ENCODE measurements at places on chromosomes 2 and 18. TPM values are rescaled to one million over a fixed set of nuclear protein-coding genes. Genes with fewer than 3 reads are reported as not detected.
A peak's percentile ranks its signal among the peaks of the same experiment; 100 is the strongest.

- DNase-seq, result no peak
- H3K27ac ChIP-seq, result peak overlapping the region; percentile 73
- peak overlapping the region; percentile 73 for H3K4me3 ChIP-seq
- peaks cover 74% of the 10 kb centered on the region for H3K4me1 ChIP-seq
- no peaks in the 10 kb centered on the region for H3K36me3 ChIP-seq
Measured at GRCh38 chr2:74033375-74033774, 48.7 kb downstream of the TET3 start.

DNA sequence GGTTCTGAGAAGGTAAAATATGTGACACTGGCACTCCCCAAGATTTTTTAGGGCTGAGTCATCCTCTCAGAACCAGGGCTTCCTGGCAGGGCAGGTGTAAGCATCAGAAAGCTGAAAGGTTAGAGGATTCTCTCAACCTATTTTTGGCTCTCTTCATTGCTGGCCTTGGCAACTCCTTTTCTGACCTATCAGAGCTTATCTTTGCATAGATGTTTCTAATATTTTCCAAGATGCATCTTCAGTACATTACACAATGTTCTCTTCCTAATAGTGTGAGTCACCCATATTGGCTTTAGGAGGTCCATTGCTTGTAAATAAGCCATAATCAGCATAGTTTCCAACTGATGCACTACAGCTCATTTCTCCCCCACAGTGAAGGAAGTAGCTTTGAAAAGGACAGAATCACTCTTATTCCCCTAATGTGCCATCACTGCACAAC is 2008.4 kb upstream of the PIK3C3 start:
- DNase-seq, result no peak
- H3K27ac ChIP-seq, result no peak overlapping the region
- H3K4me3 ChIP-seq, result no peak overlapping the region
- no peaks in the 10 kb centered on the region for H3K36me3 ChIP-seq
- H3K4me1 ChIP-seq, result no peaks in the 10 kb centered on the region

DNA sequence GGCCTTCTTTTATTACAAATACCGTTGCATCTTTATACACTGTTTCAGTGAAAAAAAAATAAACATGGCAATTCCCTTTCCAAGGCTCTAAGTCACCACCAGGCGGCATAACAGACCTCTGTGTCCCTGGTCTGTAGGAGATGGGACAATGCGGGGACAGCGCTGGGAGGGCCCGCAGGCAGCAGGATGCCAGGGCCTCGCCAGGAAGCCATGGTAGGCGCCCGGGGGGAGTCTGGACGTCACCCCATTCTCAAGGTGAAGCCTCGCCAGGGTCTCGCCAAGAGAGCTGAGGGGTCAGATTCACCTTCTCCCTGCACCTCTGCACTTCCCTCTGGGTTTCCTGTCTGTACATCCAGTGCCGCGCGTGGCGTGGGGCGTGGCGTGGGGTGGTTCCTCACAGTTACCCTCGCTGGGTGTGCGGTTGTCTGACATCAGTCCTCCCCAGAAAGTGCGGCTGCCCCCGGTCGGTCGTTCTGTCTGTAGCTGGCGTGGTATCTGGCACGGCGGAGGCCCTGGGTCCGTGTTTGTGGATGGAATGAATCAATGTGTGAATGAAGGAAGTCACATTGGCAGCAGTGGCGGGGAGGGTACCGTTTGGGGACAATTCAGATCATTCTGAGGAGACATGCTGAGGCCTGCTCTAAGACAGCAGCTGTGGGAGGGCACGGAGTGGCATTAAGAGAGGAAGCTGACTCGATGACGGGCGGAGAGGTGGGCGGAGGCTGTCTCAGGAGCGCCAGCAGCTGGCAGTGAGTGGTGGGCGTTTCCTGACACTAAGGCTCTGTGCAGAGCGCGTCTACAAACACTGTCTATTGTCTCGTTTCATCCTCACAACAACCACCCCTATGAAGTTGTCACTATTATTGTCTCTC is 46.0 kb downstream of the LRRFIP1 start:
- H3K27ac ChIP-seq, result no peak overlapping the region
- peak overlapping the region; percentile 47 for H3K4me3 ChIP-seq
- no peak for DNase-seq
- no peaks in the 10 kb centered on the region for H3K27me3 ChIP-seq

- H3K4me3 ChIP-seq, result no peak overlapping the region
- H3K4me1 ChIP-seq, result no peaks in the 10 kb centered on the region
- no peak for DNase-seq
- H3K27me3 ChIP-seq, result peaks cover 6% of the 10 kb centered on the region
- no peaks in the 10 kb centered on the region for H3K36me3 ChIP-seq
- no peak overlapping the region for H3K27ac ChIP-seq
Measured at GRCh38 chr2:29847886-29848285, 73.5 kb downstream of the ALK start.

GRCh38 chr2:205800224-205800623 is 117.9 kb downstream of the NRP2 start:
- no peaks in the 10 kb centered on the region for H3K27me3 ChIP-seq
- DNase-seq, result no peak
- no peaks in the 10 kb centered on the region for H3K4me1 ChIP-seq
- H3K4me3 ChIP-seq, result no peak overlapping the region
- H3K27ac ChIP-seq, result no peak overlapping the region

DNA sequence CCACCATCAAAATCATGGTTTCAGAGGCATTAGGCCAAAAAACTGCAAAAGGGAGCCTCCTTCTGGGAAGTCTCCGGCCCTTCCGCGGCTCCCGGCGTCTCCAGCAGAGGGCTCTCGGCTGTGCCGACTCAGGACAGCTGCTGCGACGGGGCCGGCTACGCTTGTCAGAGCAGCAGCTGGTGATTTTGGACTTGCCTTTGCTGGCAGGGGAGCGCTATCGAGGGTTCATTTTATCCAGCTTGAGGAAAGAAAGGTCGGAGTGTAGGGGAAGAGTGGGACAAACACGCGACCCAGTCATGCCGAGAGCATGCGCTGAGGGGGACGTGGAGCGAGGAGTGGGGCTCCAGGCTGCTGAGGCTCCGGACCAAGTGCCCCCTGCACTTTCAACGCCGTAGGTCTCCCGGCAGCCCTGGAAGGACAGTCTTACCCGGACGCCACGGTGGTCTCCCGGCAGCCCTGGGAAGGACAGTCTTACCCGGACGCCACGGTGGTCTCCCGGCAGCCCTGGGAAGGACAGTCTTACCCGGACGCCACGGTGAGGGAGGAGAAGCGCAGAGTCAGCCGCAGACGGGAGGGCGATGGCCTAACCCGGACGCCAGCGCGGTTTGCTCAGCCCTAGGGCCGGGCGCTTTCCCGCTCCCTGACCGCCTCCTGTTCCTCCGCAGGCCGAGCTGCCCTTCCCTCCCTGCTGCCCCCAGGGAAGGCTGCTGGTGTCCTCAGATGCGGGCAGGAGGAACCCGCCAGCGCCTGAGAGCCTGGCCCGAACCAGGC is 21.7 kb downstream of the DDX18 start:
- no peak overlapping the region for H3K4me3 ChIP-seq
- H3K27ac ChIP-seq, result no peak overlapping the region
- DNase-seq, result no peak
- no peaks in the 10 kb centered on the region for H3K36me3 ChIP-seq
- H3K27me3 ChIP-seq, result no peaks in the 10 kb centered on the region

GRCh38 chr2:31811482-31811881 is 199.3 kb downstream of the MEMO1 start:
- DNase-seq, result no peak
- H3K36me3 ChIP-seq, result no peaks in the 10 kb centered on the region
- no peak overlapping the region for H3K4me3 ChIP-seq

DNA sequence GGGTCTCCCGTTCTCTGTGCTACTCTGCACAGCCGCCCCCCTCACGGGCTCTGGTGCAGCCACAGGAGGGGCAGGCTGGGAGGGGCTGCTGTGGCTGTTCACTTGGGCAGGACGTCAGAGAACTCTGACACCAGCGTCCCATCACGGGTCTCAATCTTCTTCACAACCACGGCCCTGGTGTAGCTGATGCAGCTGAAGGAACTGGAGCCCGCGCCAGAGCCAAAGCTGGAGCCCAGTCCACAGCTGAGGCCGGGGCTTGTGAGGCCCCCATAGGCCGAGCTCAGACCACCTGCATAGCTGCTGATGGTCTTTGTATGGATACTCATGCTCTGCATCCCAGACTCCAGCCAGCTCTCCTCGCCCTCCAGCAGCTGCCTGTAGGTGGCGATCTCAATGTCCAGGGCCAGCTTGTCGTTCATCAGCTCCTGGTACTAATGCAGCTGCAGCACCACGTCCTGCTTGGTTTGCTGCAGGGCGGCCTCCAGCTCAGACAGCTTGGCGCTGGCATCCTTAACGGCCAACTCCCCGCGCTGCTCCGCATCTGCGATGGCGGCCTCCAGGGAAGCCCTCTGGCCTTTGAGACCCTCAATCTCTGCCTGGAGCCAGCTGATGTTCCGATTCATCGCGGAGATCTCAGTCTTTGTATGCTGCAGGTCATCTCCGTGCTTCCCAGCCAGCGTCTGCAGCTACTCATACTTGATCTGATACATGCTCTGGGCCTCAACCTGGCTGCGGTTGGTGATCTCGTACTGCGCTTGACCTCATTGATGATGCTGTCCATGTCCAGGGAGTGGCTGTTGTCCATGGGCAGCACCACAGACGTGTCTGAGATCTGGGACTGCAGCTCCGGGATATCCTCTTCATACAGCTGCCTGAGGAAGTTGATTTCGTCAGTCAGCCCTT is 7.4 kb upstream of the DUSP19 start:
- no peaks in the 10 kb centered on the region for H3K27me3 ChIP-seq
- no peak for DNase-seq
- no peaks in the 10 kb centered on the region for H3K4me1 ChIP-seq
- H3K36me3 ChIP-seq, result no peaks in the 10 kb centered on the region
- no peak overlapping the region for H3K27ac ChIP-seq
- H3K4me3 ChIP-seq, result no peak overlapping the region

GRCh38 chr2:16617282-16618266 is 48.1 kb downstream of the CYRIA start:
- H3K4me3 ChIP-seq, result no peak overlapping the region
- H3K4me1 ChIP-seq, result no peaks in the 10 kb centered on the region
- H3K36me3 ChIP-seq, result no peaks in the 10 kb centered on the region
- H3K27ac ChIP-seq, result no peak overlapping the region

GRCh38 chr2:21715887-21716286 is 592.1 kb downstream of the TDRD15 start:
- H3K36me3 ChIP-seq, result no peaks in the 10 kb centered on the region
- no peaks in the 10 kb centered on the region for H3K27me3 ChIP-seq
- DNase-seq, result no peak

GRCh38 chr2:98793897-98794830 is 63.2 kb upstream of the MGAT4A start:
- no peak overlapping the region for H3K27ac ChIP-seq
- no peaks in the 10 kb centered on the region for H3K4me1 ChIP-seq
- no peak overlapping the region for H3K4me3 ChIP-seq
- no peak for DNase-seq

DNA sequence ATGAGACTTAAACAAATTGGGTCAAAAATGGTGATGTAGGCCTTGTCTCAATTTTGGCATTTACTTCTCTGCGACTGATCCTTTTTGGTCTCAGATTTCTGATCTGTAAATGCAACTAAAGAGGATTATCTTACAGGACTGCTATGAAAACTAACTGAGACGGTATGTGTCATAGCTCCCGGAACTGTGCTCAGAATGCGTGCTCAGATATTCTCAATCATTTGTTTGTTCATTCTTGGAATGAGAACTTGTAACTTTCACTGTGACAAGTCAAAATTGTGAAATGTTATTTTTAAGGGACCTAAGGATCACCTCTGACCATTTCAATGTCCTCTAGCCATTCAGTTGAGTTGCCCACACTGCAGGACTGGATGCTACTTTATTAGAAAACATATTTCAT is 498.2 kb upstream of the PIK3C3 start:
- H3K4me1 ChIP-seq, result no peaks in the 10 kb centered on the region
- no peak overlapping the region for H3K27ac ChIP-seq
- no peaks in the 10 kb centered on the region for H3K36me3 ChIP-seq
- DNase-seq, result no peak
- H3K4me3 ChIP-seq, result no peak overlapping the region
- no peaks in the 10 kb centered on the region for H3K27me3 ChIP-seq

GRCh38 chr2:8567469-8568260 is 114.2 kb upstream of the ID2 start:
- H3K4me1 ChIP-seq, result 0 out of 2 replicates have a peak, but pooled peaks cover 7% of the 10 kb centered on the region
- no peak overlapping the region for H3K4me3 ChIP-seq

GRCh38 chr18:35215026-35215425 is 25.8 kb upstream of the ZNF397 start:
- H3K4me1 ChIP-seq, result no peaks in the 10 kb centered on the region
- no peak overlapping the region for H3K4me3 ChIP-seq
- H3K27me3 ChIP-seq, result no peaks in the 10 kb centered on the region
- H3K27ac ChIP-seq, result no peak overlapping the region
- DNase-seq, result no peak

- no peak overlapping the region for H3K4me3 ChIP-seq
- H3K27ac ChIP-seq, result no peak overlapping the region
- DNase-seq, result no peak
- H3K27me3 ChIP-seq, result no peaks in the 10 kb centered on the region
- H3K4me1 ChIP-seq, result 0 out of 2 replicates have a peak, but pooled peaks cover under 1% of the 10 kb centered on the region
- H3K36me3 ChIP-seq, result no peaks in the 10 kb centered on the region
Measured at GRCh38 chr2:32843699-32844098, 103.1 kb upstream of the LTBP1 start.

- no peak overlapping the region for H3K4me3 ChIP-seq
- H3K4me1 ChIP-seq, result peaks cover 3% of the 10 kb centered on the region
- no peaks in the 10 kb centered on the region for H3K36me3 ChIP-seq
- H3K27me3 ChIP-seq, result no peaks in the 10 kb centered on the region
Measured at GRCh38 chr2:200318940-200319435, 12.5 kb downstream of the SPATS2L start.

Gene THSD7B
- total RNA-seq, result 0.51 TPM

Gene RPRM
- not detected for total RNA-seq

Gene UGT1A8
- total RNA-seq, result not detected

Gene VAMP8
- total RNA-seq, result 135 TPM

Gene IL1F10
- total RNA-seq, result not detected

Gene C2orf92
- 3.4 TPM for total RNA-seq

Gene DNER
- not detected for total RNA-seq

All from GM12878 (cell line).